ENCODE measurements at places on chromosomes 3 and 15.

GRCh38 chr15:98548139-98548971, 100.0 kb upstream of the IGF1R start:
- DNase-seq, result peak; percentile 93

DNA sequence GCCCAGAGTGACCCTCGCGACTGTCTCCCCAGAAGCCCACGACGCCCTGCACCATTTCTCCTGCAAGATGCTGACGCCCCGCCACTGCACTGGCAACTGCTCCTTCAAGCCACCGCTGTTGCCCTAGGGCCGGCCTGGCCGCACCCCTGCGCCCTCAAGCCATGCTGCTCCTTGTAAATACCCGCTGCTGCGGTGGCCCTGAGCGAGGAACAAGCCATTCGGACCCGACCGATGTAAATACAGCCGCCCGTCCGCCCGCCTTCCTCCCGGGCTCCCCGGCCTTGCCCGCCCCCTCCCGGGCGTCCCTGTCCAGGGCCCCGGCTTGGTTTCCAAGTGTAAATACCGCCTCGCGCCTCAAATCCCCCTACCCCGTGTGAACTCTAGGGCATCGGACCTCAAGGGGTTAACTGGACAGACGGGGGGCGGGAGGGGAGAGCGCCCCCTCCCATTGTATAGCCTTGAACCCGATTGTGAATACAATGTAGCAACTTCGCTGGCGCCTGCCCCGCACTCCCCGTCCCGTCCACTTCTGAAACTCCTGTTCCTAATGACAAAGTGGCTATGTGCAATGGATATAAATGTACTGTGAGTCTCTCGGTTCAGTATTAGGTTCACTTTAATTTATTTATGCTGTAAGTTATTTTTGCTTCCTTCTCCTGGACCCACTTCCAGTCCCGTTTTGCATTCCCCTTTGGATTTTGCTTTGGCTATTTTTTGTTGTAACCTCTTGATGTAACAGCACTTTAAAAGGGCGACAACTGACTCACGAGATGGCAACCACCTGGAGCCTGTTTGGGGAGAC, 5.9 kb downstream of the RNU6-1 start:
- peak; percentile 32 for DNase-seq

GRCh38 chr3:72368331-72368975, 479.8 kb downstream of the SHQ1 start:
- DNase-seq, result no peak

- no peak for DNase-seq
Measured at GRCh38 chr15:72585476-72586058, 68.9 kb upstream of the GOLGA6B start.

DNA sequence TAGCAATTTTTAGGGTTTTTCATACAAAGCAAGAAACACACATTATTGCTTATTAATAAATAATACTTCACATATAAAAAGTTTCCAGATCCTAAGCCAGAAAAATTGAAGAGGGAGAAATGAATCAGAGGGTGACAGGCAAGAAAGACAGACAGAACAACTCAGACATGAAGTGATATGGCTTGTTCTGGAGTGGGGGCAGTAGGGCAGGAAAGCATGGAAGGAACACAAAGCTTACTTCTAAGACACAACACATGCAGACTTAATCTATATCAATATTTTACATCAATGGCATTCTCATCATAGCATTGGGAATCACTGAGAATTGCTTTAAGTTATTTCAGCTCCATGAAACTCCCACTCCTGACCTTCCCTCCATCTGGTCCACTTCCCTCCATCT, 24.4 kb downstream of the TNIK start:
- no peak for DNase-seq

GRCh38 chr3:129966876-129967275, 7.6 kb upstream of the TRH start:
- no peak for DNase-seq

GRCh38 chr15:57962887-57963286, 102.6 kb downstream of the ALDH1A2 start:
- no peak for DNase-seq

GRCh38 chr15:29568840-29569532, 253.3 kb downstream of the TJP1 start:
- peak; percentile 30 for DNase-seq

GRCh38 chr3:12808587-12808986, 12.1 kb downstream of the CAND2 start:
- no peak for DNase-seq

GRCh38 chr3:56314842-56315241, 153.4 kb downstream of the ERC2 start:
- no peak for DNase-seq

DNA sequence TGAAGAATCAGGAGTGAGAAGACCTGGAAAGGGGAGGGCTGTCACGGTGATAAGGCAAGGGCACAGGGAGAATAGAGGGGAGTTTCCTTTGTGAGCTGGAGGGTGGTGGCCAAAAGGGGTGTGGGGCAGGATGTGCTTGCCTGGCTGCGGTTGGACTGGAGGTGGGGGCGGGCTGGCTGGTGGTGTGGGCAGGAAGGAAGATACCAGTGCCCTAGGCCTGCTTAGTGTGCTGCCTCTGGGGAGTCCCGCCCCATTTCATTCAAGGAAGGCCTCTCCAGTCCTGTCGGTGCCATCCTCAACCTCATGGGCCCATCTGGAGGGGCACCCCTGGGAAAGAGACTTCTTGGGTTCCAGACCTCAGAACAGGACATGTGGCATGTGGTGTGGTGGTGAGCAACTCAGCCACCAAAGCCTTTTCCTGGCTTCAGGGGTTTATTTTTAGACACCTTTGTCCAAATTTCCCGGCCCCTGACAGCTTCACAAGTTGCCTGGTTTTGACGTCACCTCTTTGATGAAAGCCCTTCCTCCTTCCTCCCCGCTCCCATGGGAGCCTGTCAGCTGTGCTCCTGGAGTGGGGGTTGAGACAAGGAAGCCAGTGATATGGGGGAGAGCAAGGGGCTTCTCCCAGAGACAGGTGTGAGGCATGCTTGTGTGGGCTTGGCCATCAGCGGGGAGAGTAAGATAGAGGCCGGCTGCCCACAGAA, 15.6 kb downstream of the TEX264 start:
- DNase-seq, result peak; percentile 55

- no peak for DNase-seq
Measured at GRCh38 chr15:68034081-68034480, 20.0 kb upstream of the PIAS1 start.

GRCh38 chr15:70406617-70407335, 309.1 kb upstream of the TLE3 start:
- peak; percentile 46 for DNase-seq

GRCh38 chr3:69116162-69116561, 6.2 kb downstream of the LMOD3 start:
- DNase-seq, result no peak

- no peak for DNase-seq
Measured at GRCh38 chr3:149181182-149181581, 40.4 kb downstream of the CP start.

DNA sequence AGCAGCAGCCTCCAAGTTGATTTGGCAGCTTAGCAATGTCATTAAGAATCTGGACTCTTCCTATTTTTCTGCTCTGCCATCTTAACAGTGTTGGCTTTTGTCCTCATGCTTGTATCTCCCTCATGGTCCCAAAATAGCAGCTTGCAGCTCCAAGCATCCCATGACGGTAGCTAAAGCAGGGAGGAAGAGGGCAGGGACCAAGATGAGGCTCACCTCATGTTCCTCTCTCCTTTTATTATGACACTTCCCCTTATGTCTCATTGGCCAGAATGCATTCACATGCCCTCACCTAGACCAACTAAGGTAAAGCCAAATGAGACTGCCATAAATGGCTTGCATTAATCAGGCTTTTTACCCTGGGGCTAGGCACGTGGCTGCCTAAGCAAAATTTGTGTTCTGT, 382.4 kb downstream of the SHQ1 start:
- DNase-seq, result no peak

- no peak for DNase-seq
Measured at GRCh38 chr3:184662187-184662586, 49.7 kb downstream of the MAGEF1 start.

Measured in upper lobe of left lung (tissue), 6 donors.